ENCODE measurements at places on chromosomes 11 and 22. TPM values are rescaled to one million over a fixed set of nuclear protein-coding genes. Genes with fewer than 3 reads are reported as not detected.

Gene TIMP3
- total RNA-seq, result 31.6 TPM

Gene SLC22A12
- not detected for total RNA-seq

Gene SHANK3
- 0.50 TPM for total RNA-seq

Gene NLRP14
- total RNA-seq, result 0.50 TPM

Gene CARD16
- 5.2 TPM for total RNA-seq

Gene CLMP
- 103 TPM for total RNA-seq
